ENCODE measurements at places on chromosomes 2 and 18. TPM values are rescaled to one million over a fixed set of nuclear protein-coding genes. Genes with fewer than 3 reads are reported as not detected.

The GALM gene
- total RNA-seq: 10.9 TPM

The SLC1A4 gene
- 21.4 TPM for total RNA-seq

The IL18R1 gene
- 0.30 TPM for total RNA-seq

The SIX2 gene
- not detected for total RNA-seq

The CPO gene
- not detected for total RNA-seq

The ZC3H15 gene
- total RNA-seq: 110 TPM

The VAMP8 gene
- total RNA-seq: 0.23 TPM

The ACP1 gene
- 112 TPM for total RNA-seq

The UGT1A10 gene
- total RNA-seq: not detected

The CDH2 gene
- 523 TPM for total RNA-seq

The PPP1R1C gene
- 0.28 TPM for total RNA-seq

The YPEL5 gene
- 92.9 TPM for total RNA-seq

The CERS6 gene
- total RNA-seq: 24.2 TPM

The KIAA2012 gene
- 0.09 TPM for total RNA-seq

The TRIB2 gene
- total RNA-seq: 8.9 TPM

The FZD7 gene
- total RNA-seq: 51.4 TPM

The CSRNP3 gene
- total RNA-seq: 3.9 TPM

The PELI1 gene
- total RNA-seq: 13.6 TPM

The GALNT3 gene
- 5.4 TPM for total RNA-seq

The RTP5 gene
- not detected for total RNA-seq

The AOX1 gene
- total RNA-seq: 3.0 TPM

The ACADL gene
- 0.59 TPM for total RNA-seq

The SERPINB12 gene
- total RNA-seq: not detected

The OXER1 gene
- total RNA-seq: not detected

The IL37 gene
- not detected for total RNA-seq

The DLGAP1 gene
- not detected for total RNA-seq

The RGPD3 gene
- 0.37 TPM for total RNA-seq

The FNDC4 gene
- total RNA-seq: 10.7 TPM

The SERPINB11 gene
- not detected for total RNA-seq

The LYG2 gene
- not detected for total RNA-seq

The CIB4 gene
- not detected for total RNA-seq

The PTPN2 gene
- 26.1 TPM for total RNA-seq

The SETBP1 gene
- 0.89 TPM for total RNA-seq

The KIF1A gene
- 0.14 TPM for total RNA-seq

The CRACDL gene
- not detected for total RNA-seq

The PLCD4 gene
- 0.59 TPM for total RNA-seq

The IL1R1 gene
- 25.5 TPM for total RNA-seq

The GPBAR1 gene
- total RNA-seq: not detected

The AMER3 gene
- total RNA-seq: not detected

The KRTCAP3 gene
- not detected for total RNA-seq

The DYTN gene
- total RNA-seq: not detected

The LTBP1 gene
- total RNA-seq: 406 TPM

The IL18RAP gene
- total RNA-seq: not detected

The ALPP gene
- not detected for total RNA-seq

The ADGRF3 gene
- not detected for total RNA-seq

The ATOH8 gene
- total RNA-seq: 4.7 TPM

The FEV gene
- not detected for total RNA-seq

The MEP1B gene
- not detected for total RNA-seq

The PLB1 gene
- 1.1 TPM for total RNA-seq

The FIGN gene
- 1.2 TPM for total RNA-seq

The NPHP1 gene
- total RNA-seq: 5.0 TPM

The ACOXL gene
- not detected for total RNA-seq

The KDM3A gene
- total RNA-seq: 46.1 TPM

The GMCL1 gene
- 10.1 TPM for total RNA-seq

The TNS1 gene
- 173 TPM for total RNA-seq

The CD207 gene
- not detected for total RNA-seq

Measured in smooth muscle cell of the umbilical artery (primary cell).